ENCODE measurements at places on chromosomes 1 and 21. TPM values are rescaled to one million over a fixed set of nuclear protein-coding genes. Genes with fewer than 3 reads are reported as not detected.

CDCP2 gene
- total RNA-seq, result not detected

KCNK1 gene
- not detected for total RNA-seq

ST7L gene
- 23.0 TPM for total RNA-seq

BLZF1 gene
- 11.1 TPM for total RNA-seq

DNA sequence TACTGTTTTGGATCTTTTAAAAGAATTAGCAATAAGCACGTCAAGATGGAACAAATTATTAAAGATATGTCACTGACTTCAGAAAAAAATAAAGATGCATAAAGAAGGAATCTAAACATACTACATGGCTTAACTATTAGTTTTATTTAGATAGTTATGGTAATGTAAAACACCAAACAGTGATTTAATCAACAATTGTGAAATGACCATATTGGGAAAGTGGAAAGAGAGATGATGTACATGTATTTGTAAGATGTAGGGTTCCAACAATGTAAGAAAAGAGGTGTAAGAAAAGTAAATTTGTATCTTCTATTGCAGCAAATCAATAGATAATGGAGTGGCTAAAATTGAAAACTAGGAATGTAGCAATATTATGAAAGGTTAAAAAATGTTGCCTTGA, 6.4 kb upstream of the AIM2 start:
- no peak for DNase-seq

DNA sequence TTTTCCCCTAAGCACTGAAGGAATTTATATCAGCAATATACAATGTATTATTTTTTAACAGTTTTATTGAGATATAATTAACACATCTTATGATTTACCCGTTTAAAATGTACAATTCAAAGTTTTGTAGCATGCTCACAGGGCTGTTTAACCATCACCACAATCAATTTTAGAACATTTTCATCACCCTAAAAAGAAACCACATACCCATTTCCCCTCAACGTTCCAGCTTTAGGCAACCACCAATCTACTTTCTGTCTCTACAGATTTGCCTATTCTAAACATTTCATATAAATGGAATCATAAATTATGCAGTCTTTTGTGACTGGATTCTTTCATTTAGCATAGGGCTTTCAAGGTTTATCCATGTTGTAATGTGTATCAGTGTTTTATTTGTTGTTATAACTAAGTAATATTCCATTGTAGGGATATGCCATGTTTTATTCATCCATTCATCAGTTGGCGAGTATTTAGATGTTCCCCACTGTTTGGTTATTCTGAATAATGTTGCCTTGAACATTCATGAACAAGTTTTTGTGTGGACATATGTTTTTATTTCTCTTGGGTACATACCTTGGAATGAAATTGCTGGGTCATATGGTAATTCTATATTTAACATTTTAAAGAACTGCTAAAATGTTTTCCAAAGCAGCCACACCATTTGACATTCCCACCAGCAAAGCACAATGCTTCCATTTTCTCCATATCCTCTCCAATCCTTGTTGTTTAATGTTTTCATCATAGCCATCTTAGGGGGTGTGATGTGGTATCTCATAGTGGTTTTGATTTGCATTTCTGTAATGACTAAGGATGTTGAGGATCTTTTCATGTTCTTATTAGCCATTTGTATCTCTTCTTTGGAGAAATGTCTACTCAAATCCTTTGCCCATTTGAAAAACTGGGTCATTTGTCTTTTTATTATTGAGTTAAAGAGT, 188.5 kb downstream of the TM2D1 start:
- no peak for DNase-seq

DNA sequence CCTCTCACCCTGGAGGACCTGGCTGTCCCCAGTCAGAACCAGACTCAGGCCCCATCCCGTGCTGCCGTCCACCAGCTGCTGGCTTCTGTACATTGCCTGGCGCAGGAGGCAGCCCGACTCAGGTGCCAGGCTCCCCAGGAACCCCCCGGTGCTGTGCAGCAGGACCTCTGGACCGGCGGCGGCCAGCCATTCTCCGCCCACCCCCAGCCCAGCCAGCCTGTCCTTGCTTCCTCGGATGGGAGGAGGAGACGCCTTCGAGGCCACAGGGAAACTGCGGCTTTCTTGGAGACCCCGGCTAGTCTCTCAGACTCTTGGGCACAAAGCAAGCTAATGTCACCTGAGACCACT, 4.4 kb downstream of the C1orf167 start:
- DNase-seq, result no peak

DNA sequence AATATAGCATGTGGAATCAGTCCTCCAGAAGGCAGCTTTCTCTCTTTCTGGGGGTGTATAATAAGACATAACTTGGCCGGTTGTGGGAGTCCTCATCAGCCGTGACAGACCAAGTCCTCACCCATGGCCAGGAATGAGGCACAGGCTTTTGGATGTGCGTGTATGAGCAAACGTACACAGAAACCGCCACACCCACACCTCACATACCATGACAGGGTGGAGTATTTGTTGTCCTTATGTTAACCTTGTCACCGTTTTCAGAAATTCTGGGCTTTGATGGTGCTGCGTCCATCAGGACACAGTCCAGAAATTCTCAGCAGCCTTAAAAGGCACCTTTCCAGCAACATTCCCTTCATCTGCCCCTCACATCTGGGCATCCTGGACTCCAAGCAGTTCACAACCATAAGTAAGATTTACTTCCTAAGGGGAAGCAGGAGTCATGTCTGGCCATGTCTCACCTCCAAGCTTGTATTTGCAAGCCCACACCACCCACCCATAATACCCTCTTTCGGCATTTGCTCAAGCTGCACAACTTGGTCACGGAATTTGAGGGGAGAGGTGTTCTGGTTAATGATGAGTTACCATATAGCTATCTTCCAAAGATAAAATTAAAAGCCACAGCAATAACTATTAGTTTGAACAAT, 12.4 kb downstream of the C1orf116 start:
- DNase-seq, result no peak

- no peak for DNase-seq
Measured at GRCh38 chr1:159030877-159031447, 21.3 kb downstream of the IFI16 start.

- no peak for DNase-seq
Measured at GRCh38 chr1:67570486-67571143, 114.4 kb upstream of the GADD45A start.

DNA sequence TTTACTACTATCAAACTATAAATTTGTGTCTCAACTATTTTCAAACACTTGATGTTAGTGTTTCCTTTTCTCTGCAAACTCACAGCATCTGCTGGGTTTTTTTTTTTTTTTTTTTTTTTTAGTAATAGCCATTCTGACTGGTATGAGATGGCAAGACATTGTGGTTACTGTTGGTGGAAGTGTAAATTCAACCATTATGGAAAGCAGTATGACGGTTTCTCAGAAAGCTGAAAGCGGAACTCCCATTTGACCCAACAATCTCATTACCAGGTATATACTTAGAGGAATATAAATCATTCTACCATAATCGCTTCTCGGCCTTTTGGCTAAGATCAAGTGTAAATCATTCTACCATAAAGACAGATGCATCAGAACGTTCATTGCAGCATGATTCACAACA, 608.3 kb upstream of the ZP4 start:
- no peak for DNase-seq

DNA sequence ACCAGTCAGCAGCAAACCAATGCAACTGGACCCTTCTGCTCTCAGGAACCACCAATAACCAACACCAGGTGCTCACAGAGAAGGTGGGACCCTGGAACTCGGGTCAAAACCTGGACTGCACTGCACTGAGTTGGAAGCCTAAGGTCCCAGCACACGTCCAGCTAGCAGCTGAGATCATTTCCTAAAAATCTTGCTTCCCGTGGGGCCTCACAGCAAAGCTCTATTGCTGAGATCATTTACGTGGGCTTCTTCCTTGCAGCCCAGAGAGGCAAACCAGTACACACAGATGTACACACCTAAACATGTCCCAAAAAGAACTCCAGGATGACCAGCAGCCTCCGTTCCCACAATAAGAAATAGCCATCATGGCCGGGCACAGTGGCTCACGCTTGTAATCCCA, 22.8 kb upstream of the STMN1 start:
- no peak for DNase-seq

- DNase-seq, result no peak
Measured at GRCh38 chr1:156115514-156116374, 1.2 kb downstream of the LMNA start.

All from CD8-positive, alpha-beta T cell (primary cell).